ENCODE measurements at places on chromosomes 1 and 21.
A peak's percentile ranks its signal among the peaks of the same experiment; 100 is the strongest.

GRCh38 chr1:227913764-227914721, 33.7 kb downstream of the WNT9A start:
- DNase-seq, result no peak

DNA sequence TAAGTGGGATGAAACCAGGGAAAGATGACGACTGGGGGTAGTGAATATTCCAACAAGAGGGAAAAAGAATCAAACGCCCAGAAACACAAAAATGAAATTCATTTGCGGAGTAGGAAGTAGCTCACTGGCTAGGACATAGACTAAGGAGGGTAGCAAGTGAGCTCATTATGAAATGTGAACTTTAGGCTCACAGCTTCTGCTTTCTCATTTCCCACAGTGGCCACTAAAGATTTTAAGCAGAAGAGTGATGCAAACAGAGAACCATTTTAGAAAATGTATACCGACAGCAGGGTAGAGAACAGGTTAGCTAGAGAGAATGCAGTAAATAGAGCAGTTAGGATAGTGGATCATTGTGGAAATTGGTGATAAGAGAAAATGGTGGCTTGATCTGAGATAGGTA, 3.5 kb downstream of the CD48 start:
- no peak for DNase-seq

GRCh38 chr1:245776139-245776538, 621.4 kb downstream of the KIF26B start:
- DNase-seq, result no peak

- DNase-seq, result no peak
Observed at GRCh38 chr1:235291599-235292091, 36.3 kb downstream of the ARID4B start.

GRCh38 chr1:96370757-96371156, 350.8 kb upstream of the PTBP2 start:
- DNase-seq, result no peak

DNA sequence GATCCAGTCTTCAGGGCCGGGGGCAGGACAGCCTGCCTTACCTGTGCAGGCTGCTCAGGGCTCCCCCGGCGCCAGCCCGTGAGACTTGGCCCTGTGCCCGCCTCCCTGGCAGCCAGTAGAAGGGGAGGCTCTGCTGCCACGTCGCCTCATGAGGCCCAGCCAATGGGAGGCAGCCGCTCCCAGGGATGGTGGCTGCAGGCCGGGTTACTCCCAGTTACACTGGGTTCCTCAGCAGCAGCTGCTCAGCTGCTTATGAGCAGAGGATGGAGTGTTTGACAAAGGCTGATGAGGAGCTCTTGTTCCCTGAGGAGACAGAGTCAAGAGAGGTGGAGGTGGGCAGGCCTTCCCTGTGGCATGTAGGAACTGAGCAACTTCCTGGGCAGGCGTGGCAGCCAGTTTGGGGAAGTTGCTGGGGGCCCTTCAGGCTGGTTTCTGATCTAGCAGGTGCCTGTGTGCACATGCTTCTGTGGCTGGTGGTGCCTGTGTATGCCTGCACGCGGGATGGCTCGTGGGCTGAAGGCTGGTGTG, 5.5 kb downstream of the MFSD2A start:
- no peak for DNase-seq

GRCh38 chr1:230715510-230715909, 1.6 kb upstream of the AGT start:
- DNase-seq, result no peak

DNA sequence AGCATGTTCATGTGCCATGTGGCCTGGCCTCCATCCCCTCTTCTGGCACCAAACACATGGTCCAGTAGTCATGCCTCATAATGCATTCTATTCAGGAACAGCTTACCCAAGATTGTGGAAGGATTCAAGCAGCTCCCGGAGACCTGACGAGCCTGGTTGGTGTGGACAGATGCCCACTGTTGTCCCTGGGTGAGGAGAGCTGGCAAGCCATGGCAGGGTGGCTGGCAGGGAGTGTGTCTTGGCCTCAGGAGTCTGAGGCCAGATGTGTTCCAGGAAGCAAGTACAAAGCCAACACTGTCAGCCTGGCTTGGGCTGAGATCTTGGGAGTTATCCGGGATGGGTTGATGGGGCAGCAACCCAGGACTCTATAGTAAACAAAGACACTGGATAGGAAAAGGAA, 7.3 kb upstream of the FABP3 start:
- DNase-seq, result no peak

DNA sequence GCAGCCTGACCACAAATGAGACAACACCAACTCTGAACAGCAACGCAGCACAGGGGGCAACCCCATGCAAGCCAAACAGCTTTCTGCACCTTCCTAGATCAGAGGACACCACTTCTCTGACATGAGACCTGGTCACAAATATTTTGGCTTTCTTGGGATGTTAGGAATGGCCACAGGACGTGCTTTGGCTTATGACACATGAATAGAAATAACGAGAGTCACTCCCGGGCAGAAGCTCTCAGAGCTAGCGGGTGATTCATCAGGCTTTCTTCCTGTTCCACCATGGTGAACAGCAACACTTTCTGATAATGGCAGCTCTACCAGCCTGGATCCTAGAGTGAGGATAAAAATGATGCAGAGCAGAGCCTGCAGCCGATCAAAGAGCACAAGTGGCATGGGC, 39.4 kb downstream of the PAFAH2 start:
- no peak for DNase-seq

DNA sequence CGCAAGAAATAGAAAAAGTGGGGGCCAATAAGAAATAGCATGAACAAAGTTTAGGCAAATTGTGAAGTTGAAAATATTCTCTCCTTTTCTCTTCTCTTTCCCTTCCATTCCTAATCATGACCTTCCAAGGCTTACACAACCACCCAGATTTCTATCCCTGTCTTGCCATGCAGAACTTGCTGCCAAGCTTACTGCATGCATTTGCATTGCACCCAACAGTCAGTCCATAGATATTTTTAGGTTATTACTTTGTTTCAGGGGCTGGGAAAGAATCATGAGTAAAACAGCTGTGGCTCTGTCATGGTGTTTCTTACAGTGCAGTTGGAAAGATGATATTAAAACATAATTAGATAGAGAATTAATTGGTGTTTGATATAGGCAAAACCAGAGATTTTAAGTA, 219.4 kb downstream of the PTGER3 start:
- no peak for DNase-seq

DNA sequence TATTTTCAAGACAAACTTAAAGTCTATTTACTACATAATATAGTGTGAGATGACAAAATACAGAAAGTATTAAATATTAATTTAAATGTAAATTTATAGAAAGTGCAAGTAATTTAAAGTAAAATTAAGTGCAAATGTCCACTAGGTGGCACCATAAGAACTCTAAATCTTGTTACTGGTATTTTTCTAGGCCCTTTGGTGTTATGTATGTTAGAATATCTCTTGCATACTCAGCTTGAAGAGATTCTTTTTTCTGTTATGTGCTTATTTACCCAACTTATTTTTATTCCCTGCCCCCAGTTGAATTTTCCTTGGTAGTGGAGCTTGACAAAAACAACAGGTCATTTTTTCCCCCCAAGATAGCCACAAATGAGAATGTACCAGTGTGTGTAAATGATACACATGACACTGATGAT, 71.5 kb downstream of the RPS6KC1 start:
- DNase-seq, result peak; percentile 45

- no peak for DNase-seq
Observed at GRCh38 chr1:178341261-178341956, 155.4 kb downstream of the CLEC20A start.

DNA sequence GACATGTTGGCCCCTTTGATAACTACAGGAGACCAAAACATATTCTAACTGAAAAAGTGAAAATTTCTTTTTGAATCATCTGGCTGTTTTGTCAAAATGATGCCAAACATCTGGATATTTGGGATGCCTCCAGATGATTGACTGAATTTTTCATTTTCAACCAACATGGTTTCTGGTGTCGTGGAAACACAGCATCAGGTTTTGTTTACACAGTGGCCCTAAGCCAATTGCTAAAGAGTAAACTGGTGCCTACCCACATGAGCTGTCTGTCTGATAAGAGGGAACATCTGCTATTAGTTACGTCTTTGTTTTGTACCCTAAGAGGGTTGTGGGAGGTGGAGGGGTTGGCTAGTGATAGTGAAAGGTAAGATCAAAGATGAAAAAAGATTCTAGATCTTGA, 204.8 kb downstream of the KCNK2 start:
- DNase-seq, result no peak

- DNase-seq, result no peak
Observed at GRCh38 chr1:60461925-60462595, 388.5 kb upstream of the C1orf87 start.

- DNase-seq, result no peak
Observed at GRCh38 chr1:209134001-209134400, 449.5 kb upstream of the CAMK1G start.

- no peak for DNase-seq
Observed at GRCh38 chr1:235997049-235997448, 67.8 kb downstream of the NID1 start.

GRCh38 chr1:159088050-159088449, 11.5 kb upstream of the AIM2 start:
- DNase-seq, result no peak

- no peak for DNase-seq
Observed at GRCh38 chr1:1318131-1318652, 6.3 kb downstream of the INTS11 start.

GRCh38 chr1:182340233-182341058, 51.1 kb downstream of the GLUL start:
- no peak for DNase-seq

DNA sequence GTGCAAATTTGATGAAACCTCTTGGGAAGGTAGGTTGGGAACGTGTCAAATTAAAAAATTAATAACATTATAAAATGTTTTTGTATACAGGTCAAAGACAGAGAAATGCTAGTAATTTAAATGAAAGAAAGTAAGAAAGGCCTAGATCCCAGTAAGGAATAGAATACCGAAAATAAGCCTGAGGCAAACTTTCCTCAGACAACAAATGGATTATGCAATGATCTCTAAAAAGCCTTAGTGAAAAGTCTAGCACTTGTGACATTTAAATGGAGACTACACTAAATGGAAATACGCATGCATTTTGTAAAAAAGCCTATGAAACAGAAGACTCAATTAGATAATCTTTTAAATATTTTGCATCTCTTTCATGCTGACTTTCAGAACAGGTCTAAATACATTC, 138.5 kb upstream of the ZNHIT6 start:
- no peak for DNase-seq

- DNase-seq, result no peak
Observed at GRCh38 chr1:18190598-18190997, 83.0 kb downstream of the IGSF21 start.

DNA sequence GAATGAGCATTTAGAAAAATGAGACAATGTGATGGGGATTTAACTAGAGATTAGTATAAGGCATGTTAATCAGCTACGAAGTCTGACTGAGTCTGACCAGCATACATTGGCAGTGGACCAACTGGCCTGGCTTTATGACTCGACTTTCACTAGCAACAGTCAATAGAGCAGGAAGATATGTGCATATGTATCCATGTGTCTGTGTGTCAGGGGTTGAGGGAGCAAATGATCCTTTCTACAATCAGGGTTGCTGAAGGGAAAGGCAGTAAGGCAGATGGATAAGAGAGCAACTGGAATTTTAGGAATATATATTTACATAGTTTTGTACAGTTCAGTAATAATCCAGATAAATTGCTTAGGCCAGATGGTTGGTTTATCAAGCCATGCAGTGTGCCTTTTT, 645.6 kb downstream of the PLA2G4A start:
- DNase-seq, result no peak

DNA sequence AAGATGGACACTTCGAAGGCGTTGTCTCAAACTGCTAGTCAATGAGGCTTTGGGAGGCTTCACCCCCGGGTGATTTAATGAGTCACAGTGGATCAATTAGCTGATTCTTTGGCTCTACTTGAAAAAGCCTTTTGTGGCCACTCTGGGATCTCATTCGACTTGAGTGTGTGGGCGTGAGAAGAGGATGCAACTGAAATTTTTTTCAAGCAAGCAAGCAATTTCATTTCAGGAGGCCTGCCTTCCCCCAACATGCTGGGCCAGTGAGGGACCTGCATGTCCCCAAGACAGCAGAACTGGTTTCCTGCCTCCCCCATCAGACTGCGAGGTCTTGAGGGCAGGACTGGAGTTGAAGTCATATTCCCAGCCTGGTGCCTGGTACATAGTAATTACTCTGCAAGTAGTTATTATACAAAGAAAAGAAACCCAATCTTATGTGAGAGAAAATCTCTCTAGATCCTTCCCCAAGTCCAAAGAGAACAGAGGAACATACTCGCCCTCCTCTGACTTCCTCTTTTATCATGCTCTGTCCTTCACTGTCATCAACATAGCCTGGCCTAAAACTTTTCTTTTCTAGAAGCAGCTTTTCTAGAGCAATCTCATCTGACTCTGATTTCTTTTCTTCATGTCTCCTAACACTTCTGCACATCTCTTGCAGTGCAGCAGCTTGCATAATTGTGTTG, 22.7 kb downstream of the SYT6 start:
- DNase-seq, result no peak

GRCh38 chr21:45965084-45965809, 16.3 kb upstream of the COL6A1 start:
- no peak for DNase-seq

DNA sequence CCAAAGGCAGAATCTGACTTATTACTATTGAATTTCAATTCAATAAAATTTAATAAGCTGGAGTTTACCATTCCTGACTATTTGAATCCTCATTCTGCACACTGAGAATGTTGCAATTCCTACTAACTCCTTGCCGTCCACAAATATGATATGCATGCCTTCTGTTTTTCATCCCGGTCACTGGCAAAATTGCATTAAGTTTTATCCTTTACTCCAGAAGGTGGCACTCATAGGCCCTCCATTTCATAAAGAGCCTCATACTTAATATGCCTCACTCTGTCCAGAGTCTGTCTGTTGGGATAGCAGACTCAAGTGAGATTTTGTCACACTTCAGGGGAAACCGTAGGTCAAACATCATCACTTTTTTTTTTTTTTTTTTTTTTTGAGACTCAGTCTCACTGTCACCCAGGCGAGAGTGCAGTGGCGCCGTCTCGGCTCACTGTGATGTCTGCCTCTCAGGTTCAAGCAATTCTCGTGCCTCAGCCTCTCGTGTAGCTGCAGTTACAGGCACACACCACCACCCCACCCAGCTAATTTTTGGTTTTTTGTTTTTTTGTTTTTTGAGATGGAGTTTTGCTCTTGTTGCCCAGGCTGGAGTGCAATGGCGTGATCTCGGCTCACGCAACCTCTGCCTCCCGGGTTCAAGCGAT, 27.3 kb downstream of the F11R start:
- peak; percentile 36 for DNase-seq

DNA sequence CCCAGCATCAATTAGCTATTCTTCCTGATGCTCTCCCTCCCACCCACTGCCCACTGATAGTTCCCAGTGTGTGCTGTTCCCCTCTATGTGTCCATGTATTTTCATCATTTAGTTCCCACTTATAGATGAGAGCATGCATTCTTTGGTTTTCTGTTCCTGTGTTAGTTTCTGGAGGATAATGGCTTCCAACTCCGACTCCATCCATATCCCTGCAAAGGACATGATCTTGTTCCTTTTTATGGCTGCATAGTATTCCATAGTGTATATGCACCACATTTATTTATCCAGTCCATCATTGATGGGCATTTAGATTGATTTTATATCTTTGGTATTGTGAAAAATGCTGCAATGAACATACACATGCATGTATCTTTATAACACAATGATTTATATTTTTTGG, 30.2 kb downstream of the DISC1 start:
- no peak for DNase-seq

- no peak for DNase-seq
Observed at GRCh38 chr1:222991908-222992307, 151.1 kb downstream of the TLR5 start.

GRCh38 chr1:176172215-176172614, 34.9 kb downstream of the COP1 start:
- no peak for DNase-seq

All from SK-N-DZ (cell line).